ENCODE measurements at places on chromosomes 1 and 21. TPM values are rescaled to one million over a fixed set of nuclear protein-coding genes. Genes with fewer than 3 reads are reported as not detected.

- DNase-seq = peak; percentile 54
These were observed 269.7 kb upstream of the CSF3R start for GRCh38 chr1:36752431-36752830.

GRCh38 chr1:95451054-95451453 lies 217.0 kb downstream of the RWDD3 start:
- no peak for DNase-seq

The GSTM5 gene
- 2.6 TPM for total RNA-seq

DNA sequence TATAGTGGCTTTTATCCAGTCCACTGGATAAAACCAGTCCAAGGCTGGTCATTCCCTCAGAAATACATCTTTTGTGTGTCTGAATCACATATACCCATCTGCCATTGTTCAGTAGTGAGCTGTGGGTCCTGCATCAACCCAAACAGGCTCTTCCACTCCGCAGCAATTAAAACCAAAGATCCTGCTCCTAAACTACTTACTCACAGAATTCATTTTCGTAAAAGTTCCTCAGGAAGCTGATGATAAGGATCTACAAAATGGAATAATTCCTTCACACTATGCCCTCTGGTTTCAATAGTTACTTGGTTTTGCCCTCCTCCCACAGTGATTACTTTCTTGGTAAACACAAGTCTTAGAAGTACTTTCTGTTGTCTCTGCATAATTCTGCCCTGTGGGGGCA lies 5.1 kb upstream of the MFSD2A start:
- DNase-seq = no peak

The SPRR2A gene
- not detected for total RNA-seq

GRCh38 chr1:183633676-183634343 lies 1.8 kb downstream of the ARPC5 start:
- DNase-seq = no peak

The SLFNL1 gene
- 0.30 TPM for total RNA-seq

- DNase-seq = no peak
These were observed 5.2 kb downstream of the MTARC1 start for GRCh38 chr1:220791956-220792355.

DNA sequence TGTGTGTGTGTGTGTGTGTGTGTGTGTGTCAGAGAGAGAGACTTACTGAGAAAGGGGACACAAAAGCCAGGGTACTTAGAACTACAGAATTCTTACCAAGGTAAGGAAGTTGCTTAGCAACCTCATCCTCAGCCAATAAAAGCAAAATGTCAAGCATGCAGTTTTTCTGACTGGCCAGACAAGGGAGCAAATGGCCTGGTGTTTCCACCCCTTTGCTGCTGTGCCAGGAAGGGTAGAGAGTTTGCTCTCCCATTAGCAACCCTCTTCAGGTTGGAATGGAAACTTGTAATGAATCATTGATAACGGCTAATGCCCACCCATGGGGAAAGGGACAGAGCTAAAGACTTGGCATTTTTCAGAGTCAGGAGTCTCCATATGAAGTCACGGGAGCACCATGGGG lies 10.6 kb downstream of the RXRG start:
- no peak for DNase-seq

The NUP210L gene
- 0.48 TPM for total RNA-seq

The B3GALT2 gene
- total RNA-seq = 30.3 TPM

DNA sequence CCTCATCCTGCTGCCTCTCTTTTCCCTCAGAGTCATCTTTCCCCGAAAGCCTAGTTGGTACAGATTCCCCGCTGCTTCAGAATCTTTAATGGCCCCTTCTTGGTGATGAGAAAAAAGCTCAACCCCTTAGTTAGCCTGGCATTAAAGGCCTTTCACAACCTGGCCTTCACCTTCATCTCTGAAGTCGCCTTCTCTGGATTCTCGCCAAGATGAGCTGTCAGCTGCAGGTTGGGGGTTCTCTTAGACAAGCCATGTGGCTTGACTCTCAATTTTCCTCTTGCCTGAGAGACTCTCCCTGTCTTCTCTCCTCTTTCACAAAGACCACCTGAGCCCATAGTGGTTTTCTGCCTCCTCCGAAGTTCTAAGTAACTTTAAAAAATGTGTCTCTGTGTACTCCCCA lies 15.5 kb upstream of the DISC1 start:
- DNase-seq = no peak

- no peak for DNase-seq
These were observed 46.8 kb downstream of the MACO1 start for GRCh38 chr1:25477448-25478034.

The KMO gene
- total RNA-seq = 0.13 TPM

- DNase-seq = no peak
These were observed 148.6 kb upstream of the HMGB4 start for GRCh38 chr1:33715195-33715811.

The RASAL2 gene
- 45.8 TPM for total RNA-seq

GRCh38 chr21:28393279-28393678 lies 599.4 kb downstream of the LTN1 start:
- no peak for DNase-seq

The PRCC gene
- total RNA-seq = 44.5 TPM

The OR10Z1 gene
- not detected for total RNA-seq

GRCh38 chr1:6489799-6490180 lies 1.7 kb downstream of the PLEKHG5 start:
- peak; percentile 88 for DNase-seq

GRCh38 chr1:101307985-101308689 lies 71.3 kb downstream of the S1PR1 start:
- no peak for DNase-seq
